ENCODE measurements at places on chromosomes 7 and 10. TPM values are rescaled to one million over a fixed set of nuclear protein-coding genes. Genes with fewer than 3 reads are reported as not detected.

The PCLO gene
- 17.4 TPM for total RNA-seq

The FAM237B gene
- total RNA-seq, result not detected

The NPY4R2 gene
- total RNA-seq, result not detected

DNA sequence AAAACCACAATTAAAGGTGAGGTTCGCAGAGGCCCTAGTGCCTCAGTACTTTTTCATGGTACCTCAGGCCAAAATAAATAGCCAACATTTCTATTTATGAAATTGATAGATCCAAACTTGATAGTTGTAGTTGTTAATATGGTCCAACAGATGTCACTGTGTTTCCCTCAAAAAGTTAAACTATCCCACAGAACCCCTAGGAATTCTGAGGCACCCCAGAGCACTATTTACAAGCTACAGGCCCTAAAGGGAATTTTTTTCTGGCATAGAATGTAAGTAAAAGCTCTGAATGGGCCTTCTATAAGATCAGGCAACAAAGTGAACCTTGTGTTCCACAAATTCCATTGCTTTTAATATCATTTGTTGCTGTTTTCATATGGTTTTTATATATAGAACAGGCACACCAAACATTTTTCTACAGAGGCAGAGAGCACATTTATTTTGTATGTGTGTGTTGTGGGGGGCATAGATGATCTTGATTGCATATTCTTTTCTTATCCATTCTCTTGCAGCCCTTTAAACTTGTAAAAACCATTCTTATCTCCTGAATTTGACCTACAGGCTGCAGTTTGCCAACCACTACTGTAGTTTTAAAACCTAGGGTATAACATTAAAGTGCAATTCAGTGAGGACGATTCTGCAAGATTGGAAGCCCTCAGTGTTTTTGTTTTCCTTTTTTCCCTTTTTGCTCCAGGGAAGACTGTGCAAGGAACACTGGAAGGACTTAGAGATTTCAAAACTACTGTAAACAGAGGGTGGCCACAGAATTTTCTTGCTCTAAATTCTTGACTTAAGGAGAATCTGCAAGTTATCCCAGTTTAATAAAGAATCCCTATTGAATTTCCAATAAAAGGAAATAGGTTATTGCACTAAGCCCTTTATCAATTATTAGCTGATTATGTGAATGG is 3.5 kb upstream of the ARL4A start:
- H3K4me3 ChIP-seq, result no peak overlapping the region
- no peak overlapping the region for H3K27ac ChIP-seq
- no peaks in the 10 kb centered on the region for H3K27me3 ChIP-seq
- H3K36me3 ChIP-seq, result no peaks in the 10 kb centered on the region
- peaks cover 15% of the 10 kb centered on the region for H3K4me1 ChIP-seq

DNA sequence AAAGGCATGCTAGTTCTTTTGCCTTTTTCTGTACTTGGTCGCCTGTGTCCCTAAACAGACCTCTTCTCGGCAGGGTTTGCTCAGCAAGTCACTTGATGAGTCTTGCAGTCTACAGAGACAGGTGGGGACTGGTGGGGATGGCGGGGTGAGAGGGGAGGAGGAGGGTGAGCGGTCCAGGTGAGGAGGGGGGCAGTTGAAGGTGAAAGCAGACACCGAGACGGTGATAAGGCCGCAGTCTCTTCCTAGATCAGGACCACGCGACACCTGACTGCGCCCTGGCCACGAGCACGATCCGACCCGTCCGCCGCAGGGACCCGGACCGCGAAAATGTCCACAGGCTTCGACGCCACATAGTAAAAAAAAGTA is 566 bp downstream of the ASNS start:
- H3K4me1 ChIP-seq, result peaks cover 3% of the 10 kb centered on the region
- peak overlapping the region; percentile 93 for H3K4me3 ChIP-seq
- peak overlapping the region; percentile 90 for H3K27ac ChIP-seq
- H3K27me3 ChIP-seq, result peaks cover 6% of the 10 kb centered on the region
- H3K36me3 ChIP-seq, result no peaks in the 10 kb centered on the region

DNA sequence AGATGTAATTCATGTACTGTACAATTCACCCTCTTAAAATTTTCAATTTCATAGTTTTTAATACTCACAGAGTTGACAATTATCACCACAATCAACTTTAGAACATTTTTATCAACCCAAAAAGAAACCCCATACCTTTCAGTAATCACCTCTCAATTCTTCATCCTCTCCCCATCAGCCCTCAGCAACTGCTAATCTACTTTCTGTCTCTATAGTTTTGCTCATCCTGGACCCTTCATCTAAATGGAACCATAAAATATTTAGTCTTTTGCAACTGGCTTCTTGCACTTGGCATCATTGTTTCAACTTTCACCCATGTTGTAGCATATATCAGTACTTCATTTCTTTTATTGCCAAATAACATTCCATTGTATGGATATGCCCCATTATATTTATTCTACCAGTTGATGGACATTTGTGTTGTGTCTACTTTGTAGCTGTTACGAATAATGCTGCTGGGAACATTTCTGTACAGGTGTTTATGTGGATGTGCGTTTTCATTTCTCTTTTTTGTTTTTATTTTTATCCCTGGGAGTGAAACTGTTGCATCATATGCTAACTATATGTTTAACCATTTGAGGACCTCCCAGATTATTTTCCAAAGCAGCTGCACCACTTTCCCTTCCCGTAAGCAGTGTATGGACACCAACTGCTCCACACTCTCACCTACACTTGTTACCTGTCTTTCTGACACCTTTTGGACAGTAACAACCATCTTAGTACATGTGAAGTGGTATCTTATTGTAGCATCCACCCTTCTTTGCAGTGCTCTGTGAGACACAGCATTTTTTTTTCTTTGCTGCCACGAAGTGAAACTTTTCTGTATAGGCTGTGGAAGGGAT is 65.4 kb upstream of the APBB1IP start:
- no peaks in the 10 kb centered on the region for H3K36me3 ChIP-seq
- DNase-seq, result no peak
- no peaks in the 10 kb centered on the region for H3K27me3 ChIP-seq

GRCh38 chr10:127370601-127371000 is 174.2 kb upstream of the INSYN2A start:
- H3K27ac ChIP-seq, result no peak overlapping the region
- DNase-seq, result no peak
- H3K4me1 ChIP-seq, result peaks cover 21% of the 10 kb centered on the region
- H3K36me3 ChIP-seq, result no peaks in the 10 kb centered on the region
- H3K4me3 ChIP-seq, result no peak overlapping the region

DNA sequence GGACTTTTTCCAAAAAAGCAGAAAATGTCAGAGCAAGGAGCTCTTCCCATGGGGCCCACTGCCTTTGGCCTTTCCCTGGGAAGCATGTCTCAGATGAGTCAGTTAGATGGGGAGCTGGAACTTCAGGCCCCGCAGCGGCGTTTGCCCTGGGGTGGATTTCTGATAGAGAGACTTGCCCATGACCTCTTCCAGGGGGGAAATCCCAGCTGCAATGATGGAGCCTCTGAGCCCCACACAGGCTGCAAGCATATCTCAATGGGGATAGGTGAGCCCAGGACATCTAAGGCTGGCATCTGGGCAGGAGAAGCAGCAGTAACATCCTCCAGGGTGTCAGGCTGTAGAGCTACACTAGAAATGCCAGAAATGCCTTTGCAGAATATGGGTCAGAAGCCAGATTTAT is 269.2 kb upstream of the TCERG1L start:
- peaks cover 6% of the 10 kb centered on the region for H3K36me3 ChIP-seq
- no peak overlapping the region for H3K27ac ChIP-seq
- H3K27me3 ChIP-seq, result peaks cover 3% of the 10 kb centered on the region
- DNase-seq, result no peak
- no peaks in the 10 kb centered on the region for H3K4me1 ChIP-seq

- no peak for DNase-seq
- no peaks in the 10 kb centered on the region for H3K36me3 ChIP-seq
- no peaks in the 10 kb centered on the region for H3K27me3 ChIP-seq
- no peak overlapping the region for H3K4me3 ChIP-seq
These were observed 9.8 kb upstream of the LAMB1 start for GRCh38 chr7:108012499-108013430.

DNA sequence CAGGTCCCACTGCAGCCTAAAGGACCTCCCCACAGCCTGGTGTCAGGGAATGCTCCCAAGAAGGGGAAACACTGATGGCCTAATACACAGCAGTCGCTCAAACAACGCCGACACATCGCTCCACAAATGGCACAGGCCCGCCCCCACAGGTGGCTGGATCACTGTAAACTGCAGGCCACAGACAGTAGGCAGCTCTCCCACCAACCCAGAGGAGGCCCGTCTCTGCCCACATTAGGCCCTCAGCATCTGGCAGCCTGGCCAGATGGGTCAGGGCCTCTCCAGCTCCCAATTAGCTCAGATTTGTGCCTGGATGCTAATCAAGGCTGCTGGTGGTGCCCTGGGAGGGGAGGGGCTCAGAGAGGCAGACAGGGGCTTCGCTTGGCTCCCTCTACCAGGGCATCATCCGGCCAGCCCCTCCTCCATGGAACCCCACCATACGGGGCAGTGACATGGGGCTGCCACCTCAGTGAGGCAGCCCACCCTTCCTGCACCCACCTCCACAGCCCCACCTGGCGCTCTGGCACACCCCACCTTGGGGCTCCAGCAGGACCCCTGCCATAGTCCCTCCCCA is 42.7 kb downstream of the CAMK2B start:
- no peak overlapping the region for H3K4me3 ChIP-seq
- peak overlapping the region; percentile 62 for H3K27ac ChIP-seq
- H3K27me3 ChIP-seq, result peaks cover 2% of the 10 kb centered on the region
- no peaks in the 10 kb centered on the region for H3K36me3 ChIP-seq
- peak; percentile 38 for DNase-seq

DNA sequence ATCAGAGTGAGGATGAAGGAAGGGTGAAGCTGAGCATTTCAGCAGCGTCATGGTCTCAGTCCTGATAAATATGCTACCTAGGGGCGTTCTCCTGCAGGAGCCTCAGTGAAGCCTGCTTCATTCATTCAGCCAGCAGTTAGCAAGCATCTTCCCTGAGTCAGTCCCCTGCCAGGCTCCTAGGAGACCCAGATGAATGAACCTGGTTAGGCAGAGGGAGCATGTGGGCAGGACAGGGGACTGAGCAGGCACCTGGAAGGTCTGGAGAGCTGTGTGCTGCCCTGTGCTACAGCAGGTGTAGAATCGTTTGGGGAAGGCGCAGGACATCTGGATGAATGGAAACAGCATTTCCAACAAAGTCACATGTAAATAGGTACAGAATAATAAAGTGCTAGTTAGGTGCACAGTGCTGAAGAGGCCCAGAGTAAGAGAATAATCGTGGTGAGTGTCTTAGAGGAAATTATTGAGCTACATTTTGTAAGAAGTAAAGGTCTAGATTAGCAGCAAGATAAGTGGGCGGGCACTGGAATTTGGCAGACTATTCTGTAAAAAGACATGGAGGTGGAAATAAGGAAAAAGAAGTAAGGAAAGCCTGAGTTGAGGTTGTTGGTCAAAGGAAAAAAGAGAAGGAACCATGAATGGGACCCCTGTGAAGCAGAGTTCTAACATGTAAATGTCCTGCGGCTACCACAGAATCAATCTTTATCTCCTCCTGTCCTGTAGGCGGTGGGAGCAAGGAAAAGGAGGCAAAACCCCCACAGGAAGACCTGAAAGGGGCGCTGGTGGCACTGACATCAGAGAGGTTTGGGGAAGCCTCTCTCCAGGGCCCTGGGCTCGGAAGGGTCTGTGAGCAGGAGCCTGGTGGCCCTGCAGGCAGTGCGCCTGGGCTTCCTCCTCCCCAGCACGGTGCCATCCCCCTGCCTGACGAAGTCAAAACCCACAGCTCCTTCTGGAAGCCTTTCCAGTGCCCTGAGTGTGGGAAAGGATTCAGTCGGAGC is 12.0 kb downstream of the ZSCAN25 start:
- H3K27ac ChIP-seq, result no peak overlapping the region
- no peak for DNase-seq
- peaks cover 8% of the 10 kb centered on the region for H3K36me3 ChIP-seq
- no peaks in the 10 kb centered on the region for H3K4me1 ChIP-seq
- no peaks in the 10 kb centered on the region for H3K27me3 ChIP-seq

- H3K27ac ChIP-seq, result no peak overlapping the region
- no peak overlapping the region for H3K4me3 ChIP-seq
- no peaks in the 10 kb centered on the region for H3K4me1 ChIP-seq
These were observed 88.3 kb upstream of the ANTXRL start for GRCh38 chr10:46198516-46198915.

- peaks cover 37% of the 10 kb centered on the region for H3K4me1 ChIP-seq
- no peak overlapping the region for H3K4me3 ChIP-seq
- H3K27me3 ChIP-seq, result peaks cover 13% of the 10 kb centered on the region
- H3K27ac ChIP-seq, result no peak overlapping the region
- no peaks in the 10 kb centered on the region for H3K36me3 ChIP-seq
- DNase-seq, result no peak
These were observed 1.9 kb downstream of the PSD start for GRCh38 chr10:102416695-102417094.

- DNase-seq, result no peak
- H3K4me3 ChIP-seq, result peak overlapping the region; percentile 100
- H3K27ac ChIP-seq, result peak overlapping the region; percentile 100
- H3K36me3 ChIP-seq, result no peaks in the 10 kb centered on the region
These were observed 2.0 kb downstream of the GARS1 start for GRCh38 chr7:30596721-30597120.

DNA sequence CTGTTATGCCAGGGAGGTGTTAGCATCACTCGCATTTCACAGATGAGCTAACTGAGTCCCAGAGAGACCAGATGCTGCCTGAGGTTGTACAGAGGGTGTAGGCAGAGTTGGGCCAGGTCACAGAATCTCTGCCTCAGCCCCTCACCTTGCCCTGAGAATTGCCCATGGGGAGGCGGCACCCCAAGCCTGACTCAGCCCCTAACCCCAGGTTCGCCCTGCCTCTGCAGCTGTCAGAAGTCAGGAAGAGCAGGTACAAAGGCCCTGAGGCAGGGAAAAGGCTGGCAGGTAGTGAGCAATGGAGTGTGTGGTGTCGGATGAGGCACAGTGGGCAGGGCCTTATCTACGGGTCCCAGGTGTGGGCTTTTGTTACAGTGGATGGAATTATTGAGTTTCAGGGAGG is 79.4 kb downstream of the MYL10 start:
- H3K4me3 ChIP-seq, result no peak overlapping the region
- peak; percentile 3 for DNase-seq
- no peaks in the 10 kb centered on the region for H3K36me3 ChIP-seq
- peaks cover 8% of the 10 kb centered on the region for H3K27me3 ChIP-seq
- no peak overlapping the region for H3K27ac ChIP-seq
- H3K4me1 ChIP-seq, result no peaks in the 10 kb centered on the region

Measured in glutamatergic neuron (in vitro differentiated cells).